ENCODE measurements at places on chromosomes 7 and 10.

DNA sequence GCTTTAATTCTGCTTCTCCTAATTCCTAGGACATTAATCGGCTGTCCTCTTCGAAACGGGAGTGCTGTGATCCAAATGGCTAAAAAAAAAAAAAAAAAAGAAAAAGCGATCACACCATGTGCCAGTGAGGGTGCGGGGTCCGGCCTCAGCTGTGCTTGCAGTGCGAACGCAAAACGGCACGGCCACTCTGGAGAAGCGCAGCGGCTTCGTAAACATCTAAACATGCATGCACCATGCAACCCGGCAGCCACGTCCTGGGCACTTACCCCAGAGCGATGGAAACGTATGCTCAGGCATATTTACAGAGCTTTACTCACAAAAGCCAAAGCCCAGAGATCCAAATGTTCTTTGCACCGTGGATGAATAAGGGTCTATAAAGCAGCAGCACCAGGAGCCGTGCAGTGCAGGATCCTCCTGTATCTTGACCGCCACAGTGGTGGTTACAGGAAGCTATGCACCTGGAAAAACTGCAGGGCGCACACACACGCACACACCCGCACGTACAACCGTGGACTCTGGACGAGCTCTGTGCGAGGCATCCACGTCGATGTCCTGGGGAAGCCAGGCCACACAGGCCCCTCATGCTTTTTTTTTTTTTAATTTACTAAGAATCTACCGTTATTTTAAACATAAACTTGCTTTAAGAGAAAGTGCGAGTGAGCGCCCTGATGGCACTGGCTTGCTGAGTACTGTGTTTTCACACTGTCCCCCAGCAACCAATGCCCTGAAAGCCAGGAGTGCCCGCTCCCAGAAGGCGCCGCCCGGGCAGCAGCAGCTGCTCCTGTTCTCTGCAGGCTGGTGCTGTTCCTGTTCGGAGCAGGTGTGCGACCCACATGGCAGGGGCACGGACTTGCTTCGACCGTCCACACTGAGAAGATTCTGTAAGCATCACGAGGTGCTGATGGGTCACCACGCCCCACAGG, 25.0 kb downstream of the GPER1 start:
- DNase-seq: no peak

GRCh38 chr10:95539560-95540284, 21.4 kb downstream of the SORBS1 start:
- no peak for DNase-seq

- no peak for DNase-seq
Observed at GRCh38 chr10:124007773-124008145, 85.6 kb downstream of the CHST15 start.

- DNase-seq: no peak
Observed at GRCh38 chr7:43537765-43538403, 45.0 kb upstream of the STK17A start.

DNA sequence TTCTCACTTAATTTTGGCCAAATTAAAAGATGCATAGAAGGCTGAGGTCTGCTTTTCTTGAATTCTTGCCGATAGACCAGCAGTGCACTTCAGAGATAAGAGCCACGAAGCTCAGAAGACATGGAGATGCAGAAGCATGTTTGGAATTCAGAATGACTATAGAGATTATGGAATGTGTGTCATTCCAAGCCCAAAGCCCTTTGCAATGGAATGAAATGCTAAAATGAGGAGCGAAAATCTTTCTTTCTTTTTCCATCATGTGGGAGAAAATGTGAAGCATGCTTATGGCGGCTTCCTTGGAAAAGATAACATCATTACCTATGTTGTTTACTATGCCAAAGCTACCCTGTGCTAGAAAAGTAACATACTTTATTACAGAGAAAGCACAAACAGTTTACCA, 257.0 kb upstream of the RNF32 start:
- no peak for DNase-seq

- DNase-seq: no peak
Observed at GRCh38 chr10:77456414-77456813, 181.2 kb downstream of the KCNMA1 start.

GRCh38 chr10:83892737-83893136, 246.6 kb upstream of the GHITM start:
- no peak for DNase-seq

GRCh38 chr10:627032-627992, 62.2 kb downstream of the DIP2C start:
- no peak for DNase-seq

DNA sequence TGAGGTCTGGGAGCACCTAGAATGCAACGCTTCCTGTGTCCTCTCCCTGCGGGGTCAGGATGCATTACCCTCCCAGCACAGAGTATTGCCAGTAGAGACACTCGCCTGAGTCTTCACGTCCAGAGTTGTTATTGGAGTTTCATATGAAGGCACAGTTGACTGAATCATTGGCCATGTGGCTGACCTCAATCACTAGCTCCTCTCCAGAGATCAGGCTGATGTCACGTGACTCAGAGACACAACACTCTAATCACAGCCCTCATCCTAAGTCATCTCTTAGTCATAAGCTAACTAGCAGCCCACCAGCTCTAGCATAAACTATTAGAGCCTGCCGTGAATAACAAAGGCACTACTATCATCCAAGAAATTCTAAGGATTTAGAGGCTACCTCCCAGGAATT, 107.8 kb downstream of the HECW1 start:
- DNase-seq: no peak

GRCh38 chr10:4533621-4534020, 292.4 kb upstream of the AKR1E2 start:
- no peak for DNase-seq

DNA sequence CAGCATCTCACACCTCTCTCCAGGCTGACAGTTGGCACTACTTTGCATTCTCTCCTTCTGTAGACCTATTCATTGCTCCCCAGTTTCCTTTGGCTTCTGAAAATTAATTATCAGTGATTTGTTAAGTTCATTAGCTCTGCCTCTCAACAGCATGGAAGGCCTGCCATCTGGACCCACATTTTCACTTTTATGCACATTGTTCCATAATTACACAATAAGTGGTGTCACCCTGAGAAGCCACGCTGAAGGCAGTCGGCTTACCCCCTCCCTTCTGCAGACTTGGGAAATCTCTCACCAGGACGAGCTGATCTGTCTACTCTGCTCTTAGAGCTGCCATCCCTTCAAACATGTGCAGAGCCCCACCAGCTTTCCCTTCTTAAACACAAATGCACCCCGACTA, 64.7 kb downstream of the SLIT1 start:
- DNase-seq: no peak

GRCh38 chr10:63261496-63261895, 128.4 kb downstream of the NRBF2 start:
- DNase-seq: no peak

DNA sequence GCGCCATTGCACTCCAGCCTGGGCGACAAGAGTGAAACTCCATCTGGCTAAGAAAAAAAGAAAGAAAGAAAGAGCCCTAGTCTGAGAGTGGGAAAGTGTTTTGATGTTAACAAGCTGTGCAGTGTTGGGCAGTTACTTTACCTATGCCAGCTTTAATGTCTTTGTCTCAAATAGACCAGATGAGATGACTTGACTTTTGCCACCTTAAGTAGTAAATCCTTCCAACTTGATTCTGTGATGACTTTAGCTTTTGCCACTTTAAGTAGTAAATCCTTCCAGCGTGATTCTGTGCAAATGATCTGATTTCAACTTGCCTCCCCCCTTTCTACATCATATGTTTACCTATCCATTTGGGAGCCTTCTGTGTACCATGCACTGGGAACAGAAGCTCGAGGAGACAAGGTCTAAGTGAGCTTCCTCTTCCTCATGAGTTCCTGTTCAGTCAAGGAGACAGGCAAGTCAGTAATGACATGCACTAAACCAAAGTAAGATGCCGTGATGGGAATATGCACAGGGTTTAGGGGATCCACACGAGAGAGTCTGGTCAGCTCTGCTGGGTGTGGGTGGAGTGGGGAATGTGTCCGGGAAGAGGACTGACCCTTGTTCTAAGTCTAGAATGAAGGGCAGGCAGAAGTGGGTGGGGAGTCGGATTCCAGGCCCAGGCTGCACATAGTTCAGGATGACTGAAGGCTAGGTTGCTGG, 17.2 kb downstream of the INPP5F start:
- DNase-seq: no peak

GRCh38 chr7:151568956-151569940, 49.6 kb upstream of the RHEB start:
- DNase-seq: no peak

GRCh38 chr7:81235997-81236396, 317.1 kb upstream of the SEMA3C start:
- DNase-seq: no peak

DNA sequence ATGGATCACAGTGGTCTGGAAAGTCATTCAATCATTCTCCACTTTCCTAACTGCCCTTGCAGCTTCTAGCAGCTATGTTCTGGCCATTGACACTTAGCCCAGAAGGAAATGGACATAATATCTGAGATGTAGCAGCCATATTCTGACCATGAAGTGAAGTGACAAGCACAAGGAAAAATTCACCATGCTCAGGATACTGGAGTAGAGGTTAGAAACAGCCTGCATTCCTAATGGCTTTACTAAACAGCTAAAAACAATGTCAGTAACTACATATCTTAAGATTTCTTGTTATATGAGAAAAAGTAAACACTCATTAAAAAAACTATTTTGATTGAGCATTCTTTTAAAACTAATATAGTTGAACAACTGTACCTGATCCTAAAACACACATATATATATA, 443.8 kb downstream of the MAGI2 start:
- no peak for DNase-seq

DNA sequence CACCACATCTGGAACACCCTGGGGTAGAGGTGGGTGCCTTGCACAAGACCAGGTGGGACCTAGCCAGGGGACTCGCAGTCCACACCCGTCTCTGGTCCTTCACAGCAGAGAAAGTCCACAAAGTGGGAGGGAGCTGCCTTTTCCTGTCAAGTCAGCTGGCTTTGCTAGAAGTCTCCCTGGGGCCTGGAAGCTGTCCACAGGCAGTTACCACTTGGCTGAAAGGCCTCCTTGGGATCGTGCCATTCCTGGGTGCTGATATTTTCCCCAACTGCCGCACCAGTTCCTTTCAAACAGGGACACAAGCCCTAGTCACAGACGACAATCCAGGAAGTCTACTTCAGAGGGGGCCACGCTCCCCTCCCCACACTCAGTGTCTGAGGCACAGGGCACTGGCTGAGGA, 75.4 kb downstream of the AFAP1L2 start:
- no peak for DNase-seq

GRCh38 chr10:49557681-49558080, 18.8 kb upstream of the ERCC6 start:
- no peak for DNase-seq

- DNase-seq: no peak
Observed at GRCh38 chr10:70586348-70586930, 16.1 kb downstream of the PRF1 start.
